ENCODE measurements at places on chromosomes 6 and 20. TPM values are rescaled to one million over a fixed set of nuclear protein-coding genes. Genes with fewer than 3 reads are reported as not detected.

The ZC3H12D gene
- total RNA-seq: 0.20 TPM

The RNF39 gene
- total RNA-seq: not detected

The HRH3 gene
- not detected for total RNA-seq

The PRRT1 gene
- 0.71 TPM for total RNA-seq

The SLX4IP gene
- total RNA-seq: 3.2 TPM

The CST7 gene
- not detected for total RNA-seq

The PREX1 gene
- 11.8 TPM for total RNA-seq

The SLC22A2 gene
- not detected for total RNA-seq

The RFX6 gene
- total RNA-seq: not detected

The SLC52A3 gene
- total RNA-seq: 0.92 TPM

The ALDH8A1 gene
- total RNA-seq: 0.40 TPM

The LHFPL5 gene
- not detected for total RNA-seq

The POM121L2 gene
- not detected for total RNA-seq

The BPI gene
- not detected for total RNA-seq

The SH3BGRL2 gene
- 0.35 TPM for total RNA-seq

The ZFAND3 gene
- 58.5 TPM for total RNA-seq

The HSPA1L gene
- 2.1 TPM for total RNA-seq

The ANGPT4 gene
- 0.03 TPM for total RNA-seq

The ARHGAP18 gene
- total RNA-seq: 5.2 TPM

The HLA-DPA1 gene
- total RNA-seq: not detected

The FAM83C gene
- total RNA-seq: not detected

The MAPK13 gene
- 1.1 TPM for total RNA-seq

The MTFR2 gene
- 12.1 TPM for total RNA-seq

The NRSN1 gene
- total RNA-seq: not detected

The NKAIN4 gene
- 10.3 TPM for total RNA-seq

The CDH26 gene
- 0.18 TPM for total RNA-seq

The SASH1 gene
- total RNA-seq: 3.3 TPM

The LST1 gene
- total RNA-seq: 0.37 TPM

The ENPP5 gene
- not detected for total RNA-seq

The TRIM40 gene
- total RNA-seq: not detected

The PI16 gene
- not detected for total RNA-seq

The RBBP8NL gene
- not detected for total RNA-seq

The PRELID3B gene
- 57.2 TPM for total RNA-seq

The PRSS16 gene
- 4.7 TPM for total RNA-seq

The XRN2 gene
- total RNA-seq: 104 TPM

The NEDD9 gene
- 36.0 TPM for total RNA-seq

The GPR6 gene
- total RNA-seq: not detected

The SAMD3 gene
- not detected for total RNA-seq

The MAS1 gene
- total RNA-seq: not detected

The SLC44A4 gene
- total RNA-seq: 0.14 TPM

The YIPF3 gene
- total RNA-seq: 70.4 TPM

The ACTL10 gene
- not detected for total RNA-seq

The BEND3 gene
- 4.4 TPM for total RNA-seq

The CYP39A1 gene
- 0.06 TPM for total RNA-seq

The PROKR2 gene
- total RNA-seq: not detected

The TGM3 gene
- not detected for total RNA-seq

The AARS2 gene
- 9.2 TPM for total RNA-seq

The RPRD1B gene
- total RNA-seq: 27.0 TPM

The PSMA7 gene
- 541 TPM for total RNA-seq

The PRICKLE4 gene
- total RNA-seq: 0.44 TPM
